Endothelial cell of coronary artery (primary cell): ENCODE measurements at places on chromosomes 7 and 10. TPM values are rescaled to one million over a fixed set of nuclear protein-coding genes. Genes with fewer than 3 reads are reported as not detected.

The GPER1 gene
- 0.75 and 0.99 TPM in 2 replicates for total RNA-seq

The SEMA3D gene
- 1.4 and 2.4 TPM in 2 replicates for total RNA-seq

The OR2A7 gene
- under 0.01 and 0.09 TPM in 2 replicates for total RNA-seq

The ADAM22 gene
- total RNA-seq, result 0.38 and 0.45 TPM in 2 replicates

The EVX1 gene
- total RNA-seq, result not detected in 2 replicates

The TFR2 gene
- 0.18 and 0.19 TPM in 2 replicates for total RNA-seq

The RASA4 gene
- 3.7 and 7.8 TPM in 2 replicates for total RNA-seq

The TACC2 gene
- 8.1 and 10.5 TPM in 2 replicates for total RNA-seq

The CFAP46 gene
- 1.1 and 2.3 TPM in 2 replicates for total RNA-seq

The ADAMTS14 gene
- total RNA-seq, result 0.19 TPM in 1 of 2 replicates, not detected in the other

The TEX36 gene
- not detected in 2 replicates for total RNA-seq

The THSD7A gene
- total RNA-seq, result 21.1 and 47.2 TPM in 2 replicates

The TMEM72 gene
- not detected in 2 replicates for total RNA-seq

The GARIN1A gene
- 0.18 and 0.28 TPM in 2 replicates for total RNA-seq
